ENCODE measurements at places on chromosomes 1 and 21. TPM values are rescaled to one million over a fixed set of nuclear protein-coding genes. Genes with fewer than 3 reads are reported as not detected.
A peak's percentile ranks its signal among the peaks of the same experiment; 100 is the strongest.

TNFSF4 gene
- 26.1 TPM for total RNA-seq

FCRL5 gene
- not detected for total RNA-seq

HLX gene
- 2.4 TPM for total RNA-seq

SERINC2 gene
- total RNA-seq: 18.4 TPM

DNA sequence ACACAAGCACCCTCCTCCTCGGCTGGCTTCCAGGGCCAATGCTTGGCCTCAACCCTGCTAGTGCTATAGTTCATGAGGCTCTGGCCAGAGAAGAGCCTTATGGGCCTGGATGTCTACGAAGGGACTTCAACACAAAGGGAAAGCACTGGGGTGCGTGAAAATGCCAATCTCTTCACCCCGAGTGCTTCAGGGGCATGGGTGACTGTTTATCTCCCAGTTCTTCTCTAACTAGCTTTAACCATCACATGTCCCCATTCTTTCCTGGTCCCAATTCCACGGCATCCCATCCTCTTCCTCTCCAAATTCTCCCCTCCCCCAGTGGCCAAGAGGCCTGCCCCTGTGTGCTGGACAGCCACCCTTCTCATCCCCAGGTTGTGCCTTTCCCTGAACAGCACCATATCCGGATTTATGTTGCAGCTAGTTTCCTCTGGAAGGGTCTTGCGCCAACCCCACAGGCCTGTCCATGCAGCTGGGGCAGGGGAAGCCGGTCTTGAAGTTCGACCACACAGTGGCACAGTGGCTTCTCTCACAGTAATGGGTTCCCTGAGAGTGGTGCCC, 16.7 kb downstream of the ABCA4 start:
- no peak for DNase-seq

DNA sequence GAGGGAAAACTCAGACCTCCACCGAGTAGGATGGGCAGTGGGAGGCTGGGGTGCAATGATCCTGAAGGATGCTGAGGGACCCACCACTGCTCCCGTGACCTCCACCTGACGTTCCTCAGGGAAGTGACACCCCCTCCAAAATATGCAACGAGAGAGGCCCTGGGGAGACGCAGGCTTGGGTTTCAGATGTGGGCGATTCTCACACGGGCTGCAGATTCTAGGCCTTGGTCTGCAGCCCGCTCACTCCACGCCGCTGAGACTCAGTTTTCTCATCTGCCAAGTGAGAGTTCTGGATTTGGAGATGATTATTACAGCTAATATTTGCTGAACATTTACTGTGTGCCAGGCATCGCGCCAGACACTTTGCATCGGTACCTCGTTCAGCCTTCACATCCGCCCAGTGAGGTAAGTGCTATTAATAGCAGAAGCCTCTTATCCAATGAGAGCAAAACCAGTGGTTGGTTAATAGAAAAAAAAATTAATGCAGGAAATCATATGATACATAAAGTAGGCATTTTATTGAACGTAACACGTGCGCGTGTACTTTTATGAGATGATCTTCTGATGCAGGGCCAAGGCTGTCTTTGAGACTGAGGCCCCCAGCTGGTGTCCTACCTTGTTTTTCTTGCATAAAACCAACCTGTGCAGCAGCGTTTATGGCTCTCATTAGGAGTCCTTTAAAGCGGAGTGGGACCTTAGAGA, 102.0 kb upstream of the RUNX3 start:
- no peak for DNase-seq

DNA sequence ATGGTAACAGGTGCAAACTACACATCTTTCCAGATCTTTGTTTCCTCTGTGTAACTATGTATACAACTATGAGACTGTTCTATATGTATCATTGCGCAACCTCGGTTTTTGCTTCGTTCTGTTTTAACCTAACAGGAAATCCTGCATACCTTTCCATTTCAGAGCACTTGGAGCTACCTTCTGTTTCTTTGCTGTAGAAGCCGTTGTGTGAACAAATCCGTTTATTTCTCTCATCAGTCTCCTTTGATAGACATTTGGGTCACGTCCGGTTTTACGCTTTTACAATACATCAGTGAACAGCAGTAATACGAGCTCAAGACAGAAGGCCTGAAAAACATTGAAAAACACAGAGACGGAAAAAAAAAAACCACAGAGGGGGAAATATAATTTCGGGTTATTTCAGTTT, 10.5 kb downstream of the ATP5IF1 start:
- peak; percentile 39 for DNase-seq

- no peak for DNase-seq
Measured at GRCh38 chr1:36843027-36843426, 191.3 kb downstream of the GRIK3 start.

- DNase-seq: no peak
Measured at GRCh38 chr1:212433577-212434462, 1.1 kb downstream of the NENF start.

DNA sequence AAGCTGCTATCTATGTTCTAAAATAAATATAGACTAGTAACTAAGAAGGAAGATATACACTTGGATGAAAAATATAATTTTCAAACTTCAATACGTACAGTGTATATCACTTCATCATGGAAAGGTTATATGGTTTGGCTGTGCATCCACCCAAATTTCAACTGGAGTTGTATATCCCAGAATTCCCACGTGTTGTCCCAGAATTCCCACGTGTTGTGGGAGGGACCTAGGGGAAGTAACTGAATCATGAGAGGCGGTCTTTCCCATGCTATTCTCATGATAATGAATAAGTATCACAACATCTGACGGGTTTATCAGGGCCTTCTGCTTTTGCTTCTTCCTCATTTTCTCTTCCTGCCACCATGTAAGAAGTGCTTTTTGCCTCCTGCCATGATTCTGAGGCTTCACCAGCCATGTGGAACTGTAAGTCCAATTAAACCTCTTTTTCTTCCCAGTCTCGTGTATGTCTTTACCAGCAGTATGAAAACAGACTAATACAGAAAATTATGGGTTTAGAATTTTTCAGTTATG, 10.7 kb downstream of the NEGR1 start:
- DNase-seq: no peak

GRCh38 chr1:243264717-243265116, 8.9 kb downstream of the SDCCAG8 start:
- peak; percentile 69 for DNase-seq

- DNase-seq: no peak
Measured at GRCh38 chr1:115170377-115170776, 81.1 kb upstream of the TSPAN2 start.

GRCh38 chr1:153627715-153628626, at the start of gene S100A1:
Gene S100A1, plus strand, starts transcription at chr1:153628434. Its CDS starts 2,088 bp downstream, at chr1:153630522.
- no peak for DNase-seq

GRCh38 chr1:225454733-225455132, 26.9 kb upstream of the LBR start:
- DNase-seq: peak; percentile 76

DNA sequence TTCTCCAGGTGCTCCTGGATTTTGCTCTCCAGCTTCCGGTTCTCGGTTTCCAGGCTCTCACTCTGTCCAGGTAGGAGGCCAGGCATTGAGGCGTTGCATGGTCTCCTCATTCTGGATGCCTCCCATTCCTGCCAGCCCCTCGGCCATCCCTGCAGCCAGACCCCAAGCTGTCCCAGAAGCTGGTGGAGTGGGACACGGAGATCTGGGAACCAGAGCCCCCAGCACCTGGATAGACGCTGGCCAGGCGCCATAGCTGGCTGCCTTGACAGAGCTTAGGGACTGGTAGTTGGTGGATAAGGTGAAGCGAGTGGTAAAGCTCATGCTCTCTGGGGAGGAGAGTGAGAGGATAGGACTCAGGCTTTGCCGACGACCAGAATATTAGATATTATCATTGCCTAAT, 29.6 kb downstream of the RAP1A start:
- DNase-seq: no peak

DNA sequence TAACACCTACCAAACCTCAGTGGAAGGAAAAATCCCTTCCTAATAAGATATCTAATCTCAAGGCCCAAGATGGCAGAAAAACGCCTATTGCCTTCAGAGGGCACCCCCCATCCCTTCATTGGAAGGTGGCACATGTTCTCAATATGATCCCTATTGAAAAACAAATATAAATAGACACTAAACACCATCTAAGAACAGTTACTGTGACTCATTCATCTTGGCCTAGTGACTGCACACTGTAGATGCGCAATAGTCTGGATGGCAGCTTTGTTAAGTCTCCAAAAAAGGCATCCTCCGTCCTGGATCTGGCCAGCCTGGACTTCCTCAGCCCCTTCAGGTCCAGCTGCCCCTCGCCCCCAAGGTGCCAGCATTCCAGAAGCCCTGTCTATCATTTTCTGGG, 121.9 kb downstream of the CAPN8 start:
- DNase-seq: no peak
